ENCODE measurements at places on chromosomes 7 and 10.

GRCh38 chr10:99693933-99694583, 34.7 kb downstream of the ENTPD7 start:
- DNase-seq: no peak

- peak; percentile 9 for DNase-seq
Measured at GRCh38 chr7:135653340-135654080, 8.8 kb upstream of the STMP1 start.

GRCh38 chr7:26485367-26485934, 193.8 kb downstream of the SNX10 start:
- DNase-seq: no peak

GRCh38 chr7:155756322-155756721, 55.9 kb downstream of the SHH start:
- DNase-seq: no peak

DNA sequence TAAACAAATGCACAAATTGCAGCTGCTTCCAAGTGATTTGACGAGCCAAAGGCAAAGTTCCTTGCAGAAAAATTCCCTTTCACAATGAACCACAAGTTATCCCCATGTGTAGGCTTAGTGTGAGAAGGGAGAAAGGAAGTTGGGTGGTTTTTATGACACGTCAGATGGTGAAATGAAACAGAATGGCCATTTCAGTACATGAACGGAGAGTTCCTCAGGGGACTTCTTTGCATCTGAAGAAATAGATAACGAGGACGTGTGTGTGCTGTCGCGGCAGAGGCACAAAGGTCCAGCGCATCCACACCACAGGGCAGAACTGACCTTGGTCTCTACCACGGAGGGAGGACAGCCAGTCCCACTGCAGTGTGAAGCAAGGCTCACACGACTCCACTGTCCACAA, 135.9 kb downstream of the PAXIP1 start:
- no peak for DNase-seq

DNA sequence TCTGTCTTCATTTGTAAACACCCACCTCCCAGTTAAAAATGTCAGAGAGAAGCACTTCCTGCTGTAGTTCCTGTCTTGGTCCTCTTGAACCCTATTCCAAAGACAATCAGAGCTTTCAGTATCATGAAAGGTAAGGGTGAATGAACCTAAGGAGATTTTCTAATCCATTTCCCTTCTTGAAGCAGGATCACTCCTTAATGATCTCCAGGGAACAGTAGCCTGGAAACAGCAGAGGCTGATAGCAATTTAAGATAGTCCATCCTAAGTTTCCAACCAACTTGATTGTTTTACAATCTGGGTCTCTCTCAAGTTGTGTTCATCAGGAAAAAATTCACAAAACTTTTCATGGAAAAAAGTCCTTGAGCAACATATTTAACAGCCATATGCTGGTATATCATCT, 273.6 kb downstream of the NEBL start:
- no peak for DNase-seq

DNA sequence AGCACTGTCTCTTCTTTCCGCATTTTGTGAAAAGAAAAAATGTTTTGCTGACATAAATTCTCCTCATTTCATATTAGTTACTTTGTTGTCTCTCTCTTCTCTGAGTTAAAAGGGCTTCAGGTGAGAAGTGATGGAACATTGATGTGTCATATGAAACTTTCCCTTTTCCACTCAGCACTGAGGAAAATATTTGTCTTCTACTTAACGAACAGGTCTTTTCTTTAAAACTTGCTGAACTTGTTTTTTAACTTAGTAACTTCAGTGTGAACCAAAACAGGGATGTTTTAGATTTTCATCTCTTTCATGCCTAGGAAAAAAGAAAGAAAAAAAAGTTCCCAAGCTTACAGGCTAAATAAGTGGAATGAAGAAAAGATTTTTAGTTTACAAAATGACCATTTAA, 19.0 kb upstream of the TSPAN12 start:
- no peak for DNase-seq

DNA sequence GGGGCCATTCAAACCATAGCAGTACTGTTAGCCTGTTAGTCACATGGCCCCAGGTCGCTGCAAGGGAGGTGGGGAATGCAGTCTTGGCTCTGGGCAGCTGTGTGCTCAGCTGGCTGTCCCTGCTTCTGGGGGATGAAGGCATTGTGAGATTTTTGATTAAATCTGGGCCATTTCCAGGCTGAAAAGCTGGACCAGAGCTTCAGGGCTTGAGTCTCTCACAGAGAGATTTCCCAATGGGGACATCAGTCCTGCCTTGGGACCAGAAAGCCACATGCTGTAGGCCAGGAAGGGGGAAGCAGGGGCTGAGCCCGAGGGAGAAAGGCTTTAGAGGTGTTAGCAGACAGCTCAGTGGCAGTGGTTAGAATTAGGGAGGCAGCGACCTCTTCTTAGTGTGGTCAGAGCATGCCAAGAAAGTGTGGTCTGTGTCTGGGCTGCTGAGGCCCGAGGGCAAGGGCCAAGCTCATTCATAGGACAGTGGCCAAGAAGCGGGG, 33.6 kb downstream of the PALD1 start:
- DNase-seq: peak; percentile 13

- DNase-seq: peak; percentile 27
Measured at GRCh38 chr10:32095116-32095733, 39.0 kb upstream of the KIF5B start.

DNA sequence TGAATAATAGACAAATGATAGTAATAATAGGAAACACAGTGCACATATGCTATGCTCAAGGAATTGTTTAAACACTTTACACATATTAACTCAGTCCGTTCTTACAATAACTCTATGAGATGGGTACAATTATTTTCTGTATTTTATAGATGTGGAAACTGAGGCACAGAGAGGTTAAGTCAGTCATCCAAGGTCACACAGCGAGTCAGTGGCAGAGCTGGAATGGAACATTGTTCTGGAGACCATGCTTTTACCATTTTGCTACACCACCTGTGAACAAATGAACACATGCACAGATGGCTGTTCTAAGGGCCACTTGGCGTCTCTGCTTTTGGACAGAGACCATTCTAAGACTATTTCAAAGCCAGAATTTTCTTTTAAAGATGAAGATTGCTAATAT, 26.9 kb upstream of the MTPN start:
- no peak for DNase-seq

DNA sequence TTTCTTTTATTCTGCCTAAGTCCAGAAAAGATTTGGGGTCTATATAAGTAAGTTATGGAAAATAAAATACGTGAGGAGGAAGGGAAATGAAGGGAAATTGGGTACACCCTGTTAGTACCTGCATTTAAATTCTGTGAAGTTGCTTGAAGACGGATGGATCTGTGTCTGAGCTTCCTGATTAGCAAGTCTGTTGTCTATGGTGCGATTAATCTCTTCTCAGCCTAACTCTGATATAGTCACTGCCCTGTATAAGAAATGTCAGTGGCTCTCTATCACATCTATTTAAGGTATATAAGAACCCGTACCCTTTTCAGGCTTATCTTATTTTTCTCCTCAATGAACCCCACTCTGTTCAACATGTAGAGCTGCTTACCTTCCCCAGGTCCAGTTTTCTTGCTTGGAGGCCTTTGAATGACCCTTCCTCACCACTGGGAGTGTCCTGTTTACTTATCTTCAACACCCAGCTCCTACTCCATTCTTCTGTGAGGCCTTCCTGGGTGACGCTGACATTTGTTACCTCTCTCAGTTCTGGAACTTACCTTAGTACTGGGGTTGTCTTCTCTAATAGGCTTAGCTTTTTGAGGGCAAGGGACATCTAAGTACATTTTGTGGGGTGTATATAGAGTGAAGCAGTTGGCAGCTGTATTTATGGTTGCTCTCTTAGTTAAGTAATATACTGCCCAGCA, 149.6 kb upstream of the PRPS1L1 start:
- peak; percentile 69 for DNase-seq

DNA sequence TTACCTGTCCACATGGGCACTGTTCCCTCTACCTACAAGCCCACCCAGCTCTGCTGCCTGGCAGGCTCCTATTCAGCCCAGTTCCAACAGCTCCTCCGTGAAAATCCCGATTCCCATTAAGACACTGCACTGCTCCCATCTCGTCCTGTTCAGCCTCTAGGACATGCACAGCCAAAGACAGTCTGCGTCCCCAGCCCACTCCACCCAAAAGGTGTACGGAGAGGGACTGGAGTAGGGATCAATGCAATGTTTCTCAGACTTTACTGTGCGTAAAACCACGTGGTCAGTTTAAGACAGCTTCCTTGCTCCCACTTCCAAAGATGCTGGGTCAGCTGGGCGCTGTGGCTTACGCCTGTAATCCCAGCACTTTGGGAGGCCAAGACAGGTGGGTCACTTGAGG, 19.9 kb downstream of the FGFR2 start:
- no peak for DNase-seq

GRCh38 chr10:62249957-62250356, 18.7 kb downstream of the RTKN2 start:
- DNase-seq: no peak

- no peak for DNase-seq
Measured at GRCh38 chr10:14527915-14528314, 197.2 kb upstream of the FRMD4A start.

DNA sequence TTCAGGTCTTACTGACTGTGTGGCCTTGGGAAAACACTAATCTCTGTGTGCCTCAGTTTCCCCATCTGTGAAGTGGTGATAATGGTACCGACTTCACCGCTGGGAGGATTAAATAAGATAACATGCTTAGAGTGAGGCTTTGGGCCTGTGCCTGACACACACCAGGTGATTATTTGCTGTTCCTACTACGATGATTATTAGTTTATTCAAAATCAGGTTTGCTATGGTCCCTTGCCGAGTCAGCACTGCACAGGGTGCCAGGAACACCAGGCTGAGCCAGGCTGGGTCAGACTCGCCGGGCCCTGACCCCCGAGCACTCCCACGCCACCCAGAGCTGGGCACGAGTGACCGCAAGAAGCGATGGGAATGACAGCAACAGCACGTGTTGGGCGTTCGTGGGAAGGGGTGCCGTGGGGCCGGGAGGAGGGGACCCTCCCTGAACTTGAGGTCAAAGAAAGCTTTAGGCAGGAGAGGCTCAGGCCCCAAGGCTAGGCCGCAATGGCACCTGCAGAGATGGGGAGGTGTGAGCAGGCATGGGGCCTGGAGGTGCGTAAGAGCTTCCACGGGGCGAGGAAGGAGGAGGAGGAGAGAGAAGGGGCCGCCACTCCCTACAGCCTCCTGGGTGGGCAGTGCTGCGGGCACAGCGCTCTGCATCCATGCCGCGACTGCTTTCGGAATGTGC, 325.4 kb downstream of the DNAJB6 start:
- no peak for DNase-seq

DNA sequence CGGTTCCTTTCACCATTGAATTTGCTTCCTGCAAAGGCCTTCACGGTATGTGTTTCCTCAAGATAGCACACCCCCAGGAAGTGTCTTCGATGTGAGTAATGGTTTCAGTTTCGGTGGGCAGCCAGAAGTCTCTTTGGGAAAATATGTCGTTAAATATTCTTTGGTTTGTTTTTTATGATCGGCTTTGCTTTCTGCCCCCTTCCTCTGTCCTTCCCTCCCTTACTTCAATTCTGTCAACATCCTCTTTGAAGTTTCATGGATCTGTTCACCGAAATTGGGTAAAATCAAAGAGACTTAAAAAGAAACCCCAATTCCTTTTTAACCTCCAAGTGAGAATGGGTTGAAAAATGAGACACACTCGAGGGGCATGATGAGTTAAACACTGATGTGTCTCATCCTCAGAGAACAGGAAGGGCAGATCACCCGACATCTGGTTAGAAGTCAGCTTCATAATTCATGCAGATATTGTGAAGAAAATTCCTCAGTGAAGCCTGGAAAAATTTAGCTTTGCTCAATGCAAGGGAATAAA, 170.8 kb upstream of the HABP2 start:
- DNase-seq: peak; percentile 76

- DNase-seq: peak; percentile 40
Measured at GRCh38 chr10:91552274-91553095, 80.4 kb downstream of the PPP1R3C start.

GRCh38 chr7:20959281-20959680, 172.6 kb upstream of the SP8 start:
- no peak for DNase-seq

- DNase-seq: no peak
Measured at GRCh38 chr7:54823776-54824175, 64.8 kb upstream of the SEC61G start.

DNA sequence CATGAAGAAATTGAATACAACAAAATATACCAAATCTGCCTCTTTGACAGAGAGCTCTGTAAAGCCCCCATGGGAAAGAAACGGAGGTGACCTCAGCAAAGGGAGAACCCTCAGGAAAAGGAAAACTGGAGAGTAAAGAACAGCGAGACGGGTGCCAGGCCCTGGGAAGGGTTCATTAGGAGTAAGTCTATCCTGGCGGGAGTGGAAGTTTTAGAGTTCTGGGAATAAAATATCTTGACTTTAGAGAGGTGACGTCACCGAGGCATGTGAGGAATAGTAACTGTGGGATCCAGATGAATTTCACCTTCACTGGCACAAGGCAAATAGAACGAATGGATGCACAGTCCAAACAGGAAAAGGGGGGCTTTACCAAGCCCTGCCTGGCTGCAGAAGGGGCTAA, 362.8 kb upstream of the IGFBP3 start:
- DNase-seq: no peak

DNA sequence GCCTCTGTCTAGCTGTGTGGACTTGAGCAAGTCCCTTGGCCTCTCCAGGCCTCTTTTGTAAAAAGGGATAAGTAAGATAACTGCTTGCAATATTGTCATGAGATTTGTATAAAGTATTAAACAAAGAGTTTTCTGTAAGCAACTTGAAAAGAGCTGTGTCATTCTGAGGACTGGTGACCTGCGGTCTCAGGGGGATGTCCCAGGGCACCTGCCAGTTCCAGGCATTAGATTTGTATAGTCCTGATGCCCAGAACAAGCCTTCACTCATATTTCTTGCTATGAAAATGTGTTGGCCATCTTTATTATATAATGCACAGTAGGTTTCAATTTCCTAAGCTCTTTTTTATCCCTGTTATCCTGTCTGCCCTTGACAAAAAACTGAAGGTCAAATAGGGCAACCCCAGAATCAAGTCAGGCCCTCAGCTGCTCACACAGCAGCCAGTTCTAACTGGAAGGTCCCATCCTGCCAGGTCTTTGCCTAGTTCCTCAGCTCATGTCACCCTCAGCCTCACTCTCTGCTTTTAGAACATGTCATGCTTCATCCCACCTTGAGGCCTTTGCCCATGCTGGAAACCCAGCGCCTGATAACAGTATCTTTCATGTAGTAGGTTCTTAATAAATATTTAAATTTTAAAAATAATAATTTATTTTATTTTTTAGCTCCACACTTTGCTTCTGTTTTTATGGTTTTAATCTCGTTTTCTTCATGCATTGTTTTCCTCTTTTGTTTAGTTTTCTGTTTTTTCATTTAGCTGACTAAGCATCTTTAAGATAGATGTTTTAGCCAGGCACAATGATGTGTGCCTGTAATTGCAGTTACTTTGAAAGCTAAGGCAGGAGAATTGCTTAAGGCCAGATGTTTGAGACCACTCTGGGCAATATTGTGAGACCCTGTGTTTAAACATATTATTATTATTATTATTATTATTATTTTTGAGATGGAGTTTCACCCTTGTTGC, 87.5 kb upstream of the ZNF92 start:
- DNase-seq: no peak

- no peak for DNase-seq
Measured at GRCh38 chr10:121092720-121093095, 241.5 kb downstream of the WDR11 start.

GRCh38 chr10:74058658-74059057, 60.7 kb downstream of the VCL start:
- DNase-seq: peak; percentile 65

- DNase-seq: no peak
Measured at GRCh38 chr10:34530778-34531177, 284.3 kb downstream of the PARD3 start.

Measured in OCI-M1 (cell line).